ENCODE measurements at places on chromosomes 3 and 15.
A peak's percentile ranks its signal among the peaks of the same experiment; 100 is the strongest.

- H3K27me3 ChIP-seq: no peaks in the 10 kb centered on the region
- no peaks in the 10 kb centered on the region for H3K36me3 ChIP-seq
- H3K27ac ChIP-seq: peak overlapping the region; percentile 93
- H3K4me1 ChIP-seq: peaks cover 39% of the 10 kb centered on the region
- H3K4me3 ChIP-seq: peak overlapping the region; percentile 4
These were observed 330.2 kb downstream of the TIGIT start for GRCh38 chr3:114624047-114624445.

DNA sequence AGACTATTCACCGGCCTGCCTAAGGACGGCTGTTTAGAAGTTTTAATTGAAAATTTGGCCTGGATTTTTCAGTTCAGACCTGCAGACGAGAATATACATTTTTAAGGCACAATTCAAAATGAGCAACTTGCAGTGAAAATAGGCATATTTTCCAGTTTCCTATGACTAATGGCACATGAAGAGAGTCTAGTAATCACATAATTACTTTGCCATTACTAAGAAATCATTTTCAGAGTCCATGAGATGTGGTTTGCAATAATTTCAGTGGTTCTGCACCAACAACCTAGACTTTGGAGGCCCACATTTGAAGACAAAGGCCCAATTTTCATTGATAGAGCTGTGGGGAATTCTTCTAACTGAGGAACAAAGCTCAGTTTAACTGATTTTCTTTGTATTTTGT lies 205.3 kb downstream of the SOX2 start:
- H3K4me1 ChIP-seq: no peaks in the 10 kb centered on the region
- no peak for DNase-seq
- H3K4me3 ChIP-seq: no peak overlapping the region
- no peak overlapping the region for H3K27ac ChIP-seq
- H3K36me3 ChIP-seq: no peaks in the 10 kb centered on the region

DNA sequence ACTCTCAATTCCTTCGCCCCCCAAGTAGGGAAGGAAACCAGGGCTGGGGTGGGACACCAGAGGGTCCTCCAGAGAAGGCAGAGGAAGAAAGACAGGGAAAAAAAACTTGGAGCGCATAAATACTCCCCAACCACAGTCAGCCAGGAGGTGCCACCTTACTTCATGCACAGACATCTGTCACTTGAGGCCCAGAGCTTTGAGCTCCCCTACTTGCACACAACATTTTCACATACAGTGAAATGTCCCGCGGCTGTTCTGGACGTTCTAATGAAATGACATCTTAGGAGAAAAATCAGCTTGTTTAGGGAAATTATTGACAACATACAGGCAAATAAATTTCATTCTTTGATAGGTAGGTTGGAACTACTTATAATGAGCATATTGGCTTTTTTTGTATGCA lies 113.0 kb downstream of the LIPC start:
- H3K4me3 ChIP-seq: no peak overlapping the region
- no peaks in the 10 kb centered on the region for H3K27me3 ChIP-seq
- no peak overlapping the region for H3K27ac ChIP-seq
- peaks cover 5% of the 10 kb centered on the region for H3K36me3 ChIP-seq
- no peaks in the 10 kb centered on the region for H3K4me1 ChIP-seq

DNA sequence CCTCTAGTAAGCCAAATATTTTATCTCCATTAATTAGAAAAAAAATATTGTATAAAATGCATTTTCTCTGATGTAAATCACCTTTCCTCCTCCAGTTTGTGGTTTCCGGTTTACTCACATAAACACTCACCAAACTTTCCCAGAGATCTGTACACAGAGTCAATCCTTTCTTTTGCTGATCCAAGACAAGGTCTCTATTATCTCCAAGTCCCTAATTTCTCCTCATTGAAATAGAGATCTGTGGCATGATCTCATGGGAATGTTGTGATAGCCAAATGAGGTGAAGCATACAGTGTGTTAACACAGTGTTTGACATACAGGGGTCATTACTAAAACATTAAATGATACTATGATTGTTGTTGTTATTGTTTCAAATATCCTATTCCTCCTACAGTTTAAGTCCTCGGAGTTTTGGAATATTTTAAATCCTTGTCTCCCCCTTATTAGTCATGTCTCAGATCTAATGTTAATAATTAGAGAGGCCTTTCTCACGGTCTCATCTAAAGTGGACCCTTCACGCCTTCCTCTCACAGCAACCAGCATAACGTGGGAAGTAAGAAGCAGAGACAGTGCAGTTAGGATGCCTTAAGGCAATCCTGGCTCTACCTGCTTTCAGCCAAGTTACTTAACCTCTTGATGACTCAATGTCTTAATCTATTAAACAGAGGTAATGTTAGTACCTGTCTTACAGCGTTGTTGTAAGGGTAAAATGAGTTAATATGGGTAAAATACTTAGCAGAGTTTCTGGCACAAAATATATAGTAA lies 333.3 kb downstream of the GRM7 start:
- H3K36me3 ChIP-seq: no peaks in the 10 kb centered on the region
- no peaks in the 10 kb centered on the region for H3K27me3 ChIP-seq
- no peaks in the 10 kb centered on the region for H3K4me1 ChIP-seq
- no peak overlapping the region for H3K4me3 ChIP-seq
- H3K27ac ChIP-seq: no peak overlapping the region
- DNase-seq: no peak

DNA sequence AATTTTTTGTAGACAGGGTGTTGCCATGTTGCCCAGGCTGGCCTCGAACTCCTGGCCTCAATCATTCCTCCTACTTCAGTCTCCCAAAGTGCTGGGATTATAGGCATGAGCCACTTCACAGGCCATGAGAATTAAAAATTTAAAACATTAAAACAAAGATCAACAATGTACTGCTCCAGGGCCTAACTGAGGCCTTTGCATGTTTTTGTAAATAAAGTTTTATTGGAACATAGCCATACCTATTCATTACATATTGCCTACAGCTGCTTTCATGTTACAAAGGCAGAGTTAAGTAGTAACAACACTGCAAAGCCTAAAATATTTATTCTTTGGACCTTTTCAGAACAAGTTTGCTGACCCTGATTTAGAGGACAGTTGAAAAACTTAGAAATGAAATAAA lies 9.6 kb downstream of the VPS39 start:
- no peak overlapping the region for H3K4me3 ChIP-seq
- H3K36me3 ChIP-seq: no peaks in the 10 kb centered on the region
- H3K4me1 ChIP-seq: no peaks in the 10 kb centered on the region
- H3K27ac ChIP-seq: no peak overlapping the region
- DNase-seq: no peak

GRCh38 chr3:58331593-58332152 lies 1.0 kb upstream of the PXK start:
- H3K27me3 ChIP-seq: no peaks in the 10 kb centered on the region
- DNase-seq: no peak
- peaks cover 21% of the 10 kb centered on the region for H3K4me1 ChIP-seq
- H3K36me3 ChIP-seq: no peaks in the 10 kb centered on the region
